Peyer's patch (tissue), 4 donors: ENCODE measurements at places on chromosomes 16 and 17.

GRCh38 chr16:89764711-89765201 lies 43.4 kb downstream of the ZNF276 start:
- DNase-seq, result peak; percentile 95

- DNase-seq, result peak; percentile 81
Observed at GRCh38 chr17:7435676-7436555, 681 bp downstream of the TMEM102 start.

DNA sequence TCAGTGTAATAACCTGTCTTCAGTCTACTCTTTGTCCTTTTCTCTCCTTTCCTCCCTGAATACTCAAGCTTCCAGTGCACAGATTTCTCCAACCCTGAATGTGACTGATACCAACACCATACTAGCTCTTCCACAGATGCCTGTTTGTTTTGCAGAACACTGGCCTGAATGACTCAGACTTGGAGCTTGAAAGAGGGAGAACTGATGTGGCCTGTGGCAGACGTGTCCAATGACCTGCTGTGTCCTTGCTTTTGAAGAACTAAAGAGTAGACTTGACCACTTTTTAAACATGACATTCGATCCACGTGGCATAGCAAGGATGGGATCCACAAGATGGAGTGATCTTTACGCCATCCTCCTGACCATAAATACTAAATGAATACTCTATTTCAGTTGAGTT lies 361.0 kb downstream of the WWOX start:
- DNase-seq, result no peak

GRCh38 chr17:41176744-41177387 lies 1.2 kb downstream of the KRTAP4-2 start:
- DNase-seq, result no peak

- no peak for DNase-seq
Observed at GRCh38 chr17:34579017-34579946, at the start of gene TMEM132E. Gene TMEM132E, plus strand, starts transcription at chr17:34579582. Its CDS starts 1,495 bp downstream, at chr17:34581077.

DNA sequence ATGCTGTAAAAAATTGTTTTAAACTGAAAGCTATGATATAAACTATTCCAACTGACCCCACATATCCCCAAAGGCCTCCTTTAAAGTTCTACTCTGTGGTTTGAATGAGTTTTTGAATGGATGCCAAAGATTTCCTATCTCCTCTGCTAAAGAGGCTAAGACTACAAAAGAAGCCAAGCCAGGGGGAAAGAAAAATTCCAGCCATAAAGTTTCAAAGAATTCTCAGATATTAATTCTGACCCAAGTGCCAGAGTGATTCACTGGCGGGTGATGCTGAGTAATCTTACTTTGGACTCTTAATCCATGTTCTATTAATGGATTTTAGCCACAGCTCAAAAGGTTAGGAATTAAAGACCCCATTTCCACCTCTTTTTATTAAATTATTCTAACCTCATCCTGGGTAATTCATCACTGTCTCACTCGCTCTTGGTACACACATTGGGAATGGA lies 60.7 kb downstream of the HS3ST3A1 start:
- DNase-seq, result no peak

DNA sequence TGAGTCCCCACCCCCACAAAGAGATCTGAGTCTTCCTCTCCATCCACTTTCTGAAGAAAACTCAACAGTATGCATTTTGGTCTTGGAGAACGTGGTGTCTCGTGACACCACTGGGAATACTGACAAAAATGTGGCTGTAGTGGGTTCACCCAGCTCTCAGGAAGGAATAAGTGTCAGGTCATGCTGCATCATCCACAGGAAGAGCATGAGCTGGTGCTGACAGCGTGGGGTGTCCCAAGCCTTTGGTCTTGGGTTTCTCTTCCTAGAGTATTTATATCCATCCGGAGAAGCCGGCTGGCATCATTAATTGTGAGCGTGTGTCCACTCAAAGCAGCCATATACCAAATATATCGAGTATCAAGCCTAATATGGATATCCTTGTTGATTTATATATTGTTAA lies 55.9 kb downstream of the C17orf67 start:
- DNase-seq, result no peak

- no peak for DNase-seq
Observed at GRCh38 chr16:89233678-89234490, 16.4 kb downstream of the ZNF778 start.
